ENCODE measurements at places on chromosomes 7 and 10. TPM values are rescaled to one million over a fixed set of nuclear protein-coding genes. Genes with fewer than 3 reads are reported as not detected.

The ERVW-1 gene
- not detected for total RNA-seq

The ELAPOR2 gene
- total RNA-seq: 21.6 TPM

The HPS6 gene
- total RNA-seq: 21.2 TPM

The H2BK1 gene
- not detected for total RNA-seq

The CALML3 gene
- under 0.01 TPM for total RNA-seq

The TET1 gene
- total RNA-seq: 39.9 TPM

The ACHE gene
- total RNA-seq: 11.0 TPM

The PNLIPRP2 gene
- total RNA-seq: not detected

The NANOS1 gene
- total RNA-seq: 7.3 TPM

The ADARB2 gene
- 3.3 TPM for total RNA-seq

Measured in frontal cortex (tissue), 4 donors.